Temporal lobe (tissue), 4 donors: ENCODE measurements at places on chromosomes 1 and 21. TPM values are rescaled to one million over a fixed set of nuclear protein-coding genes. Genes with fewer than 3 reads are reported as not detected.

Gene RUNX1
- 0.49 TPM for total RNA-seq

Gene MAN1C1
- total RNA-seq = 6.9 TPM

Gene ELF3
- 0.74 TPM for total RNA-seq

Gene CRNN
- not detected for total RNA-seq

Gene ELAPOR1
- total RNA-seq = 15.0 TPM

Gene PPOX
- total RNA-seq = 16.5 TPM
